ENCODE measurements at places on chromosomes 11 and 22. TPM values are rescaled to one million over a fixed set of nuclear protein-coding genes. Genes with fewer than 3 reads are reported as not detected.

DNA sequence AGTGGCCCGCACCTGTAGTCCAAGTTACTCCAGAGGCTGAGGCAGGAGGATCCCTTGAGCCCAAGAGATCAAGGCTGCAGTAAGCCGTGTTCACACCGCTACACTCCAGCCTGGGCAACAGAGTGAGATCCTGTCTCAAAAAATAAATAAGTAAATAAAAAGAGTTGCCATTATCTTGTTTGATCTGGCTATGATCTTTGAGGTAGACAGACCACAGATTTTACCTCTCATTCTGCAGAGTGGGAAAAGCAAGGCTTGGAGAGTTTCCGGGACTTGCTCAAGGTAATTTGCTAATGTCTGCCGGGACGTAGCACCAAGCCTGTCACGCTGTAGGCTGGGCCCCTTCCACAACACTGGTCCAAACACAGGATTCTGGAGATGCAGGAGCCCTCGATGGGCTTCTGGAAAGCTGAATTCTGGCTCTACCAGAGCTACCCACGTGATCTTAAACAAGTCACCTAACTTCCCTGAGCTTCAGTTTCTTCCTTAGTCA is 6.8 kb downstream of the GRAP2 start:
- no peak for DNase-seq

DNA sequence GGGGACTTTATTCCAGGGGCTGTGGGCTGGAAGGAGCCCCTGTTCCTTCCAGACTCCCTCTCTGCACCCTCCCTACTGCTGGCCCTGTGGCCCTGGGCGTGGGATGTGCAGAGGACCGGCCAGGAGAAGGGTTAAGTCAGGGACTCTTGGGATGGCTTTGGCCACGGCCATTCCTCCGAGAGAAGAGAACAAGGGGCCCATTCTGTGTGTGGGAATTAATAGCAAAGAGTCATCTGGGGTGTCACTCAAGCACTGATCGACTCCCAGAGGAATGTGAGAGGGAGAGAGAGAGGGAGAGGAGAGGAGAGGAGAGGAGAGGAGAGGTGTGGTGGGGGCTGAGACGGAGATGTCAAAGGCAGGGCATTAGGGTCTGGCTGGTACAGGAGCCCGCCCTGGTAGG is 14.2 kb upstream of the SOX10 start:
- no peak for DNase-seq

DNA sequence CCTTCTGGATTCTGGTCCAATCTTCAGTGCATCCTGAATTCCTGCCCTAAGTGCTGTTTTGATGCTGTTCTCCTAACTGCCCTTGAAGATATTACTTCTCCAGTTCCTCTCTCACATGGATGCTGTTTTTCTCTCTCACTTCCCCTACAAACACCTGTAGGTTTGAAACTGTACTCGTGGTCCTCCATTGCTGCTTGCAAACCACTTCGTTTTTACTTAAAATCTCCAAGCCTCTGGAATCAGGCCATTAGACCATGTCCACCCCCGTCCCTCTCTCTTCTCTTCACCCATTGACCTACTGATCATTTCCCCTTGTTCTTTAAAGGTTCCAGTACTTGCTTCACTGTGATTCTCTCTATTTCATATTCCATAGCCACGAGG is 988.1 kb downstream of the NTM start:
- no peak for DNase-seq

DNA sequence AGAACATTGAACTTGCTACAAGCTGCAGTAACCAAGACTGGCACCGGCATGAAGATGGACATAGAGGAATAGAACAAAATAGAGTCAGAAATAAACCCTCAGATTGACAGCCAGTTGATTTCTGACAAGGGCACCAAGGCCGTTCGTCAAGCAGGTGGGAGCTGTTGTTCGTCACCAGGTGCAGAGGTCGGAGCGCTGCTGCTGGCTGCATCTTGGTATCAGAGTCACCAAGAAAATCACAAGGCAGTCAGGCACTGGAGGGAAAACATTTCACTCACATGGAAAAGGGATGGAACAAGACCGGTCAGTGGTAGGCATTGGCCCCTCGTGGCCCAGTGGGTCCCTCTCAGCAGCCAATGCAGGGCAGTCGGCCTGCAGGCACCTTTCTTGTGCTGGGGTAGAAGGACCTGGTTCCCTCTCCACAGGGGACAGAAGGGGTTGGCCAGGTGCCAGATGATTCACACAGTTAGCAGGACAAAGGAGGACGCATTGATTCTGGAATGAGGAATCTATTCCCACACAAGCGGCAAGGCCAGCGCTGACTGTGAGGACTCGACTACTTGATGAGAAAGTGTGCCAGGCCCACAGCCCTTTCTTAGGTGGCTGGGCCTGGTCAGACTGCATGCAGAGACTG is 115.8 kb upstream of the FGF3 start:
- peak; percentile 13 for DNase-seq

GRCh38 chr11:107898270-107898669 is 30.0 kb upstream of the RAB39A start:
- DNase-seq = no peak

DNA sequence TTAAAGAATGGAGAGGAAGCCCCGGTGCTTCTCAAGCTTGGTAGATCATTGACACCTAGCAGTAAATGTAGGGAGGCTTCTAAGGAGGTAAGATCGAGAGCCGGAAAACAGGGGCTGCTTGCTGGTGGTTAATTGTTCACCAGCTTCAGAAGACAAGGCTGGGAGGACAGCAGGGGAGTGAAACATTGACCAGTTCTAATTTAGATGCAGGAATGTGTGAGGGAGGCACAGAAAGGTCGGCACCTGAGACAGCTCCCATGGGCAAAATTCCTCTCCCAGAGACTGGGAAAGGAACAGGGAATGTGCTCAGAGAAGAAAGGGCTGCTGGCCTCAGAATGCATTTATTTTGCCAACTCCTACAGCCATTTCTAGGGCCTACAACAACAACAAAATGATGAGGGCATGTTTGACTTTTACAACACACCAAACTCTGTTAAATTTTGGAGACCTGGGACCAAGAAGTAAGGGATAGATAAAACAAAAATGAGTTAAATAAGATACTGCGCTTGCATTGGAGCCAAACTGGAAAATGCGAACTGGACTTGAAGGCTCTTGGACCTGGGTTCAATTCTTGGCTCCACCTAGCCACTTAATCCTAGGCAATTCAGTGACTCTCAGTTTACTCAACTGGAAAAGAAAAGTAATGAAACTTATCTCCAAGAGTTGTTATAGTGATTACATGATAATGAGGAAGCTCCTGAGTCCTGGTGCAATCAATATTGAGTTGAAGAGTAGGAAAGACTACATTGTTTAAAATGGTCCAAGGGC is 31.0 kb downstream of the FZD4 start:
- no peak for DNase-seq

DNA sequence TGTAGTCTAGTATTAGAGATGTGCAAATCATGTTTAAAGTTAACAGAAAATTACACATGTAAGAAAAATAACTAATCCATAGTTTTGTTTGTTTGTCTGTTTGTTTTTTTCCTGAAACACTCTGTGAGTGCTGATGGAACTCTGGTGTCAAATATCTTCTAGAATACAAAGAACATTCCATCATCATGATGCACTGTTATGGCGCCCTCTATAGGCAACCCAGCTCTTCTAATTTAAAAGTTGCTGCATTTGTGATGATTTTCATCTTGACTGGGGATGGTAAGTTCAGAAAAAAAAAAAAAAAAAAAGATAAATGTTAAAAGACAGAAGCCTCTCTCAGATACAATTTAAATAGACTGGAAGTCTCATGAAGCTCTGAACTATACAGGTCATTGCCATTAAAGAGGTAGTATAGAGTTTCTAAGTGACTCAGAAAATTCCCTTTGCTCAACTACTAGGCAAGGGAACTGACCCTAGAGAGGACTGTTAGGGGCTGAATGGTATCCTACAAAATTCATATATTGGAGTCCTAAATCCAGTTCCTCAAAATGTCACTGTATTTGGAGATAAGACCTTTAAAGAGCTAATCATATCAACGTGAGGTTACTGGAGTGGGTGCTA is 597.2 kb upstream of the ANO3 start:
- DNase-seq = no peak

- DNase-seq = no peak
Observed at GRCh38 chr11:66015936-66016792, 4.4 kb downstream of the CST6 start.

GRCh38 chr22:39598017-39598965 is 27.7 kb downstream of the CACNA1I start:
- DNase-seq = peak; percentile 85

DNA sequence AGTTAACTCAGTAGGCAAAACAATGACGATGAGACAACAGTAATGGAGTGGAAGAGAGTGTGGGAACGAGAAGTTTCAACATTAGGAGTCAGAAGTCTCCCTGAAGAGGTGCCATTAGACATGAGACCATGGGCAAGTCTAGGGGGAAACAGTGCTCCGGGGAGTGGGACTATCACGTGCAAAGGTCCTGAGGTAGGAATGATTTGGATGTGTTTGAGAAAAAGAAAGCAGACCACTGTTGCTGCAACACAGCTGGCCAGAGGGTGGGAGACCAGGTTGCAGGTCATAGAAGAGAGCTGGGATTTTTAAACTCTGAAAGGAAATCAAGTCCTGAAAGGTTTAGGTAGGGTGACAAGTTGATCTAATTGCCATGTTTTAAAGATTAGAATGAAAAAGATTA is 63.0 kb downstream of the NAV2 start:
- no peak for DNase-seq

- peak; percentile 82 for DNase-seq
Observed at GRCh38 chr22:38866399-38867123, 5.5 kb downstream of the CBX6 start.

- no peak for DNase-seq
Observed at GRCh38 chr11:12092714-12093113, 17.7 kb upstream of the MICAL2 start.

GRCh38 chr22:29848111-29848510 is 10.0 kb upstream of the ASCC2 start:
- no peak for DNase-seq

DNA sequence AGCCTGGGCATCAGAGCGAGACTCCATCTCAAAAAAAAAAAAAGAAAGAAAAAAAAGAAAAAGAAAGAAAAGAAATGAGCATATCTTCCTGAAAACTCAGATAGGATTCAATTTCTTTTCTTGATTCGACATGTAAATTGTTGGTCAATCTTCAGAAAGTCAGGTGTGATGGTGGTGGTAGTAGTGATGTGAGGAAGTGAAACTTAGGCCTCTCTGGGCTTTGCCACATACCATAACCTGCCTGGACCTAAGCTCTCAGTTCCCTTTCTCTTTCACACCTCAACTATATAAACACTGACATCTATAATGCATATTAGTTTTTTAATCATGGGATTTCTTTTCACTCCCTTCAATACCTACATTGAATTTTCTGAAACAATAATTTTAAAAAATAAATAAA is 98.0 kb upstream of the TBCEL start:
- DNase-seq = no peak

- no peak for DNase-seq
Observed at GRCh38 chr11:67306769-67307544, 3.6 kb downstream of the SSH3 start.

DNA sequence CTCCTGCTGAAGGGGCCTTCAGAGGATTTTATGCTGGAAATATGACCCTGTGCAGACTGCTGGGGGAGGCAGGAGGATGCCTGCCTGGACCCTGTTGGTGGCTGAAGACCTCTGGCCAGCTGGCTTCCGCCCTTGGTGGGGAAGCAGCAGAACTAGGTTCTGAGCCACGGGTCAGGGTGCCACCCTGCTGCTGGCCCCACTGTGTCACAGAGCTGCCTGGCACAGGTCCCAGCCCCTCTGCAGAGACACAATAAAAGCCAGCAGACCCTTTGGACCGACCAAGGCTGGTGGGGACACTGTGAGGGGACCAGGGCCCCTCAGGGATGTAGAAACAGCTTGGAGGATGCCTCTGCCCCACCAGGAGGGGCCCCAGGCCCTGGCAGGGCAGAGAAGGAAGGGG is 6.9 kb upstream of the SREBF2 start:
- no peak for DNase-seq

GRCh38 chr11:27381238-27381666 is 18.2 kb upstream of the CCDC34 start:
- no peak for DNase-seq

DNA sequence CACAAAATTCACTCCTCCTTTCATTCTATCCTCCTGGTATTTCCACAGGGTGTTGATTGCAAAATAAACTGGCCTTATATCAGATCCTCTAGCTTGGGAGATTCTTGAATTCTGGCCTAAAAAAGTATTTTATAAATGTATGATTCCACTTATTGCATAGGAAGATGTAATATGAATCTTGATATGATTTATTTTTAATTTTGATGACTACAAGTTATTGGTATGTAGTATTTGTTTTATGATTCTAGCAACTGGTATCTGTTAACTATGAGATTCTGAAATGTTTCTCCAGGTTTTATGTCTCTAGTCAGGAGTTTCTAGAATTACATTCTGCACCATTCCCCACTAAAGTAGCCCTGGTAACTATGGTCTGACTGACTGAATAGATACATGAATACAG is 373.9 kb upstream of the C11orf87 start:
- DNase-seq = no peak

DNA sequence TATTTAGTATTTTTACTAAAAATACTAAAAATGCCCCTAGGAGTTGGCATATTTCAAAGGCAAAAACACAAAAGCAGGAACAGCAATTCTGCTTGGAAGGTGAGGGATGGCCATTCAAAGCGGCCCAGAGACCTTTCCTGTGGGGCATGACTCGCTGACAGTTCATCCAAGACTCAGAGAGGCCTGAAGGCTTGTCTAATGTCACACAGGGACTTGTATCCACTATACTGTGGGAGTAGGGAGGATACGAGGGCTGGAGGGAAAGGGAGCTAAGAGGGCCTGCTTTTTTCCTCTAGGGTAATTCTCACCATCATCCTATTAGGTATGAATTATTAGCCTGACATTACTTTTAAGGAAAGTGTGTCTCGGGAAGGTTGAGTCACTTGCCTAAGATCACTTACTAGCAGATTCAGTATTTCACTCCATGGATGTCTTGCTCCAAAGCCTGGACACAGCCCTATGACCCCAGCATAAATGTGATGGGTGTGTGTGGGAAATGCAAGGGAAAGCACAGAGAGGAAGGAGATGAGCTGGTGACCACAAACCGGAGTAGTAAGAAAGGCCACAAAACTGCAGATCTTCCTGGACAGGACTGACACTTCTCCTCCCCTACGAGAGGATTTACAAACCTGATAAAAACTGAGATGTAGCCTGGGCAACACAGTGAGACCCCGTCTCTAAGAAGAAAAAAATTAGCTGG is 16.7 kb upstream of the UCP3 start:
- DNase-seq = no peak

The CFAP68 gene
- 21.7 TPM for total RNA-seq

The DRD4 gene
- 2.9 TPM for total RNA-seq

The OR5B21 gene
- not detected for total RNA-seq

The MAPK1 gene
- total RNA-seq = 148 TPM

The NCAM1 gene
- total RNA-seq = 819 TPM

The OR6A2 gene
- total RNA-seq = 0.56 TPM

The EMID1 gene
- 0.76 TPM for total RNA-seq

The SPCS2 gene
- 112 TPM for total RNA-seq

All from glutamatergic neuron (in vitro differentiated cells).